T-helper 2 cell treated with Interferon-gamma antibody and Interleukin-4, amounts not matched to agents 100 ng/mL and 5 ng/mL, for 36 hours (primary cell): ENCODE measurements at places on chromosomes 12 and 14. TPM values are rescaled to one million over a fixed set of nuclear protein-coding genes. Genes with fewer than 3 reads are reported as not detected.

LALBA gene
- not detected in 2 replicates for total RNA-seq

SYCP3 gene
- total RNA-seq, result 0.93 and 1.2 TPM in 2 replicates

ZNF839 gene
- 14.6 and 15.0 TPM in 2 replicates for total RNA-seq

C12orf42 gene
- 0.32 and 0.80 TPM in 2 replicates for total RNA-seq
